SK-N-DZ (cell line): ENCODE measurements at places on chromosomes 1 and 21.

DNA sequence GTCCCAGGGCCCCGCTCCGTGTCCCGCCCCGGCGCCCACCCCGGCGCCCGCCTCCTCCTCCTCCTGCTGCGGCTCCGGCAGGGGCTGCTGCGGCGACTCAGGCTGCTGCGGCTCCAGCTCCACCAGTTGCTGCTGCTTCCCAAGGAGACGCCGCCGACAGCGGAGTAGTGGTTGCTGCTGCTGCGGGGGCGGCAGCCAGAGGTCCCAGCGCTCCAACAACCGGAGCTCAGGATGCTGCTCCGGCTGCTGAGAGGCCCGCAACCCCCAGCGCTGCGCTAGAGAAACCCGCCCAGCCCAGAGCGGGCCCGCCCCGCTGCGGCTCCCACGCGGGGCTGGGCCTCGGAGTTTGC lies 1.1 kb downstream of the CRCT1 start:
- DNase-seq: no peak

DNA sequence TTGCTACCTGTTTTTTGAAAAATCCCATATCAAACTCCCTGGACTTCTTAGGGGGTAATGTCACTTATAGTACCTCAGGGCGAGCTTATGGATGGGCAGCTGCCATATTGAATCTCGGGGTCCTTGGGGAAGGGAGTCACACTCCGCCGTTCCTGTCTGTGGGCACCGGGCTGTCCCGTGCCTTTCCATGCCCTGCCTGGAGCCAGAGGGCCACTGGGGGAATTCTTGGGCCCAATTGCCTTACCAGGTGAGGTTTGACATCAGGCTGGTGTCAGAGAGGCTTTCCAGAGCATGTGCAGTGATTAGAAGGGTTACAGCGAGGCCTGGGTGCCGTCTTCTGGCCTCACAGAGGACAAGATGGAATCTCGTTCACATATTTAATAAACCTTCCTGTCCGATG lies 28.8 kb downstream of the QSOX1 start:
- DNase-seq: no peak

GRCh38 chr1:168917309-168917708 lies 188.3 kb upstream of the DPT start:
- peak; percentile 8 for DNase-seq

DNA sequence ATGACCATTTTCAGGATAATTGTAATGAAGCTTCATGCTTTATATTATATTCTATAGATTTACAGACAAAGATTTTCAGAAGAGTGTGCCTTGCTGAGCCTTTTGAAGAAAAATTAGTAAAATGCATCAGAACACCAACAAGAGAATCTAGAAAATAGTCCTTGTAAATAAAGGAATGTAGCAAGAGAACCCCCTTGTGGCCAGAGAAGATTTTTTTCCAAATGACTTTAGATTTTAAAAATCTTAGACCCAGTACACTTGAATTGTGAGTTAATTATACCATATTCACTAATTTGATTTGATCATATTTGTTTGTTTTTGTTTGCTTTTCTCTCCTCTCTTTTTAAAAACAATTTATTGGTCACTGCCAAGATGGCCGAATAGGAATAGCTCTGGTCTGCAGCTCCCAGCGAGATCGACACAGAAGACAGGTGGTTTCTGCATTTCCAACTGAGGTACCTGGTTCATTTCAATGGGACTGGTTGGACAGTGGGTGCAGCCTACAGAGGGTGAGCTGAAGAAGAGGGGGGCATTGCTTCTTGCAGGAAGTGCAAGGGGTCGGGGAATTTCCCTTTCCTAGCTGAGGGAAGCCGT lies 12.8 kb upstream of the IFI44L start:
- DNase-seq: peak; percentile 28

DNA sequence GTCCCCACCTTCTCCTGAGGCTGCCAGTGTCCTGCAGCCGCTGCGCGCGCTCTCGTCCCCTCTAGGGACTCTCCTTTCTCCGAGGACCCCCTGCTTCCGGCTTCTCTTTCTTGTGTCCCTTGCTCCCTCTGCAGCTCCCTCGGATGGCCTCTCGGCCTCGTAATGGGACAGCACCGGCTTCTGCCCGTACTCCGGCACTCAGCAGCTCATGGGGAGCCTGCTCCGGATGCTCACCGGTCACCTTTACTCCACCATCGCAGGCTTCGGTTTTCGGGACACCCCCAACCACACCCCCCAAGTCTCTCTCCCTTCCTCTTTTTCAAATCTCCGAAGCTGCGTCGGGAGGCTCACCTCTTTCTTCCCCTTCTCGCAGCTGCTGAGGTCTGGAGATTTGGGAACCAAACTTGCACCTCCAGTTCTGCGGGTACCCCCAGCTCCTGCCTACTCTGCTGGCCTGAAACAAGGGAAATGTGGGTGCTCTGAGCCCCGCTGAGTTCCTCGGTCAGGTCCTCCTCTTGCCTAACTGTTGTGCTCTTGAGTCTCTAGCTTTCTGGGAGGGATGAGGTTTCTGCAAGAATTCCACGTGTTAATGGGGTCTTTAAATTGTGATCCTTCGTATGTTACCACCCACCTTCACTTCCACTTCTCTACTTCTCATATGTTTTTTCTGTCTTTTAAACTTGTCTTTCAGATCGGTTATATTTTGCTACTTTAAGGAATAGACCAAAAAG lies 930 bp downstream of the CDC14A start:
- DNase-seq: peak; percentile 66

DNA sequence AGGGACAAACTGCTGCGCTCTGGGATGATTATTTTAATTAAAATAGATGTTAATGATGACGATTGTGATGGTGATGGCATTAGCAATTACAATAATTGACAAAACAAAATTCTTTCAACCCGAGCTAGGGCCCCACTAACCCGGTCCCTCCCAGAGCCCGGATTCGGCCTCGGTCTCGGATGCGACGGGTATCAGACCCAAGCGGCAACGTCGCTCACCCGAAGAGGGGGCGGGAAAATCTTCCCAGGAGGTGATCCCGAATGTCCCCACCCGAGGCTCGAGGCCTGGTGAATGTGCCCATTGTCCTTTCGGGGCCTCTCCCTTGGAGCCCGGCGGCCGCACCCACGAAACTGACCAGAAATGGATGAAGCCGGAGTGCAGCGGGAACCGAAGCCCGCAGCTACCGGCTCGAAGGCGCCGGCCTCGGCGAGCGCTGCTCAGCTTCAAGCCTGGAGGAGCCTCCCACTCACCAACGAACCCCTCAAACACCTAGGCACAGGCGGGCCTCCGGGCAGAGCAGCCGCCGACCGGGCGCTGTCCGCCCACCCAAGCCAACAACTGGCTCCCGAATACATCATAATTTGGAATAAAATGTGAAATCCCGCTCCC lies 1.2 kb downstream of the TAL1 start:
- DNase-seq: peak; percentile 25

GRCh38 chr21:34844924-34845238 lies 176.1 kb downstream of the CLIC6 start:
- no peak for DNase-seq

GRCh38 chr1:119590393-119590792 lies 57.7 kb downstream of the ZNF697 start:
- DNase-seq: no peak

- DNase-seq: no peak
Observed at GRCh38 chr21:30984889-30985288, 53.4 kb downstream of the KRTAP19-8 start.

- no peak for DNase-seq
Observed at GRCh38 chr1:36585569-36586548, 103.1 kb upstream of the CSF3R start.

DNA sequence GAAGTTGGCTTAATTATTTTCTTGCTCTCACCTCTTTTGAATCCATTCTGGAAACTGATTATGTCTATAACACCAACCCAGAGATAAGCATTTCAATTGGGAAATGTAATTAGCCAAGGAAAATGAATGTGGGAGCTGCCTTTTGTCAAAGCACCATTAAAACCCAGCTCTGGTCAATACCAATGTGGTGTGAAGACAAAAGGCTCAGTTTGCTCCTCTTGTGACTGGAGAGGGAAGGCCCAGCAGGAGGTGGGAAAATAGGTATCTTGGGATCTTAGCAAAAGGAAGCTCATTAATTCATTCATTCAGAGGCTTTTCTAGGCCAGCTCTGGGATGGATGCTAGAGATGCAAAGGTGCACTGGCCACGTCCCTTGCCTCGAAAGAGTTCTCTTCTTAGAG lies 75.0 kb upstream of the SELENON start:
- DNase-seq: peak; percentile 34

- DNase-seq: no peak
Observed at GRCh38 chr1:111227851-111228747, 586 bp downstream of the CHI3L2 start.

DNA sequence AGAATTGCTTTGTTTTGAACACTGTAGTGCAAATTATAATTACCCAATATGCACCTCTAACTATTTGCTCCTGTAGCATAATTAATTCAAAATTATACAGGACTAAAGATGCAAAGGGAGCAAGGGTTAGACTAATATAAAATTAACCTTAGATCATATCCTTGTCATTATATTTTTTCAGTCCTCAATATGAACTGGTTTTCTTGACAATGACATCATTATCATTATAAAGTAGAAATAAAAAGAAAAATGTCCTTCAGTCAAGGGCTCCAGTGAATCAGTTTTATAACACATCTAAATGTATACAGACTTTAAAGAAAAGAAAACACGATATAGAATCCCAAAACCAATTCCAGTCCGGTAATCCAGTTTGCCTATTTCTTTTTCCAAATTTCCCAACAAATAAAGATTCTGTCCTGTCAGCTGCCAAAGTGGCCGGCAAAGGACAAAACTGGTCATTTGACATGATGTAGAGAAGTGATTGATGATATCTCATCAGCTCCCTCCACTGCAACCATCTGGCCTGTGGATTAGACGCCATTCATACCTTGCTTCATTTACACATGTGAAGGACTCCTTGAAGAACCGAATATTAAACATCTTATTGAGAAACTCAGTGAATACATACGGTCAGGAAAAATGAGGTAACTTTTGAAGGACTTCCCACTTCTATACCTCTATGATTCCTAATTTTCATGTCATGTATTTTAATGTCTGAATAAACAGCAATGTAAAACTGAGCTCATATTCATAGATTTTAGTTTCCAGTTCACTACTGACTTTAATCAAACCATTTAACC lies 15.5 kb downstream of the DPYD start:
- peak; percentile 17 for DNase-seq

- DNase-seq: no peak
Observed at GRCh38 chr1:63051886-63052285, 268.0 kb downstream of the ATG4C start.

DNA sequence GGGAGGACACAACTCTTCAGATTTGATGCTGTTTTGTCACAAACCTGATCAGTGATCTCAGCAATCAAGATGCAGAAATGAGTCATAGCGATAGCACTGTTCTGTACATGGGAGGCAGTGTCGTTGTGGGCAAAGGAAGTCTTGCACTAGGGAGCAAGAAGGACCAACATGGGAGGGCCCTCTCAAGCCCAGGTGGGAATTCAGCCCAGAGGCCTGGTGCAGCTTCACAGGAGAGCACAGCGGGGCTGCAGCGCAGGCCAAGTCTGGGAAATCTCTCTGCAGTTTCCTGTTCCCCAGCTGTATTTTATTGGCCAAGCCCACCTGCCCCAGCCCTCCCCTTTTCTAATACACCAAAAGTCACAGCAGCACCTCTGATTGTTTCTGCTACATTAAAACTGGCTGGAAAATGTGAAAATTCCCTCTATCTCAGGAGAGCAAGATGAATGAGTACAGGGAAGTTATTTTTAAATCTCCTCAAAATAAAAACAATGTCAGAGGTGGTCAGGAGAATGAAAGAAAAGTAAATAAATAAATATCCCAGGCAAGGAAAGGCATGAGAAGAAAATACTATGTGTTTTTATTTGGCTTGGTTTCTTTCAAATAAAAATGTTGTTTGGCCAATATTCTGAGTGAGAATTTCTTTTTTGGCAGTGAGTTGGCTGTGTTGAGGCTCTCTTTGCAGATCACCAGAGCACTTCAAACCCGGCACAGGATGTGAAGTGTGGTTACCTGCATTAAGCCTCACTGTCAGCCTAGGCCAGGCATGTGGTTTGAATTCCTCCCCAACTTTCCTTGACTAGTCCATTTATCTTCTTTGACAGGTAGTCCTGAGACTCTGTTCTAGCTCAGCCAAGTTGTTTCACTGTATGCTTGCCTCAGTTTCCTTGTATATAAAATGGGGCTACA lies 422.1 kb downstream of the PLPP3 start:
- DNase-seq: no peak

DNA sequence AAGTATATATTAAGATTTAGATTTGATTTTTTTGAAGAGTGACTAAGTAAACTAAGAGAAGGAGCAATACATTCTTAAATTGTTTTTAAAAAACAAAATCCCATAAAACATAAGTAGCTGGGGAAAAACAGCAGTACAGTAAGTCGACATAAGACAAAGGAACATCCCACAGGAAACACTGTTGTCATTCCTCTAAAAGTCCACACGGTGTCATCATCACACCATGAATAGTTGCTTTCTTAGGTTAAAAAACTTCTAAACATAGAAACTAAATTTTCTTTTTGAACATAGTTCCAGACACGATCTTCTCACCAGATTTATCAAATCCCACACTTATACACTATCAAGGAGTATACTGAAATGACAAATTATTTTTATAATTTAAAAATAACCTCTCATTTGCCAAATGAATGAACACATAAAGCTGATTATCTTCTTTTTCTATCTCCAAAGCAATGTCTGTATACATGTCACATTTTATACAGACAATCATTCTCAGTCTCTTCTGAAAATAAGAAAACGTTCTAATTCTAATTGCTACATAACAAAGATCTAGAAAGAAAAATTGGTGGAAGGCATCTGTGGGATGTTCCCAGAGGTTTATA lies 15.8 kb downstream of the ODF2L start:
- peak; percentile 49 for DNase-seq

DNA sequence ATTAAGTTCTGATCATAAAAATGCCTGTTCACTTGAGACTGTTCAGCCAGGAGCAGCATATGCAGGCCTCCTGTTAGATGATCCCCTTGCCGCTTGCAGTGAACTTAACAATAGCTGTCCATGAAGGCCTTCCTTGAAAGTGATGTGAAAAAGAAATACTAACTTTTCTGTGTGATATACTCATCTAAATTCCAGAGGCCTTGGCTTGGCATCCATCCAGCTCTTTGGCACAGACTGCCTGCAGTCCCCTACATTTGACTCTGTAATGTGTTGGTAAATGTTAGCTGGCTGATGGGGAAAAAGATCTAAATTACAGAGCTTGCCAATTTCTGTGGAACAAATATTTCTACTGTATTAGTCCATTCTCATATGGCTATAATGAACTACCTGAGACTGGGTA lies 73.7 kb downstream of the KCNK2 start:
- DNase-seq: no peak
